ENCODE measurements at places on chromosomes 5 and 9.

DNA sequence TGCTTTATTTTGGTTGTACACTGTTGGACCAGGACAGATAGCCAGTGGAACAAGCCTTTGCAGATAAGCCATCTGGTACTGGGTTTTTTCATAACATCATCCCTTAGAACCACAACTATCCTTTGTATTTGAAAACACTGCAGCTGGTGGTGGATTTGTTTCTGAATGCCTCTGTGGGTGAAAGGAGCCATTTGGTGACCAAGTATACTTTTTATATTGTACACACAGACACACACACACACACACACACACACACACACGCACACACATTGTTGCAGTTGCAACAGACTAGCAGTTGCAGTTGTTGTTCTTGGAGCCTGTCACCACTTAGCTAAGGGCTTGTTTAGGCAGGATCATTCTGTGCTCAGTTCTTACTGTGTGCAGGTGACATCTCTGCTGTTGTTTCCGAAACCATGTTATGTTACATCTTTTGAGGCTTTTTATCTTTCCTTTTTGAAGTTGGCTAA lies 22.9 kb upstream of the CAVIN4 start:
- DNase-seq = no peak

- no peak for DNase-seq
These were observed 655.3 kb downstream of the LRRC70 start for GRCh38 chr5:63233911-63234310.

DNA sequence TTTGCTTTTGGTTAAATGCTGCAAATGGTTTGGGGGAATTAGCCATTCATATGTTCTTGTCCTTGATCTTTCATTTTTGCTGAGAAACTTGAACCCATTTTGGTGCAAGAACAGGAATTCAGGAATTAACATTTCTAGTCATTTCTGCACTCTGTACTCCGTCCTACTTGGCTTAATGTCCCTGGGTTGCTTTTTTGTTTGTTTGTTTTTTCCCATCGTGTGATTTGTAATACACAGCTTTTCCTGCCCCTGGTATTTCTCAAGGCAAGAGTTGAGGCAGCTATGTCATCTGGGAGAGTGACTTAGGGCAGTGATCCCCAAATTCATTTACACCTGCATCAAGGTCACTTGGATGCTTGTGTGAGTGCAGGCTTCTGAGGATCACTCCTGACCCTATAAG lies 71.3 kb downstream of the IQGAP2 start:
- DNase-seq = no peak

- no peak for DNase-seq
These were observed 121.1 kb upstream of the TRIM32 start for GRCh38 chr9:116565986-116566385.

- DNase-seq = no peak
These were observed 482.4 kb downstream of the CDH10 start for GRCh38 chr5:24162343-24162742.

DNA sequence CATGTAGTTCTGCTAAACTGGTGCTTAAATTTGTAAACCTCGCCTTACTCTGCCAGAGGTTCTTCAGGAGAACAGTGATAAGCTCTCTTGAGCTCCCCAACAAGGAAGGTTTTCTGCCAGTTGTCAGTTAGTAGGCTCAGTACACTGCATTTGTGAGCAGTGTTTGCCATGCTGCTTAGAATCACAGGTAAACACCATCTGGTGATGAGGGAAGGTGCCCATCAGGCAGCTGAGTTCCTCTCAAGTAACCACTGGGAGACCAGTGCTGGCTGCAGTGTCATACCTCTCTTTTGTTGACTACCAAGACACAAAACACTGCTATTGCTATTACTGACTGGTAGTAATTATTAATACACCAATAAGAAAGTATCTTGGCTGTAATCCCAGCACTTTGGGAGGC lies 186.2 kb upstream of the OTULINL start:
- no peak for DNase-seq

GRCh38 chr9:36138901-36139300 lies 2.4 kb downstream of the GLIPR2 start:
- no peak for DNase-seq

GRCh38 chr9:88816141-88816540 lies 175.1 kb upstream of the S1PR3 start:
- DNase-seq = no peak

DNA sequence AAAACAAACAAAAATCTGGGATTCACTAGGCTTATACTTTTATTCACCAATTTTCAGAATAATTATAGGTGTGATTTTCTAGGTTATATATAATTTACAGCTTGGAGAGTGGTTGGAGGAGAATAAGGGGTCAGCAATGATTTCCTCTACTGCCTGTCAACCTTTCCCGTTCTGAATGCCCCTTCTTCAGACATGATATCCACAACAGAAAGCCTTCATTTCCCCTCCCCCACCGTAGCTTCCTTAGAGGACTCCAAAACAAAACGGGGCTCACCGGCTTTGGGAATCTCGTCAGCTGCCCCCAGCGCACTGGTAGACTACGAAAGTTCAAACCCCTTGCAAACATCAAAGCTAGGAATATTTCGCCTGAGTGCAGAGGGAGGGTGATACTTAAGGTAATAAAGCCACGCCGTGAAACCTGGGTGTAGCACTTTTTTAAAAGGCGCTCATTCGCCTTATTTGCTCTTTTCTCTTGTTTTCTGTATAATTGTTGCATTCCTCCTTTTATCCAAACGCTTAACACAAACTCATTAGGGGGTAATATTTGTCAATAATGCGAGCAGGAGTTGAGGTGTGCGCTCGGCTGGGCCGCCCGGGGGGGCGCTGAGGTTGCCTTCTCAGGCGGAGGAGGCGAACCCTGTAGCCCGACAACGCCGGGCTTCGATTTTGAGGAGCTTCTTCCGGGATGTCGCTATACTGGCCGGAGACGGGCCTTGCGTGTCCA lies 2.4 kb downstream of the OTP start:
- DNase-seq = no peak
